Activated gamma-delta T cell (primary cell): ENCODE measurements at places on chromosomes 4 and X.

- no peak for DNase-seq
Observed at GRCh38 chr4:101102114-101102742, 245.1 kb downstream of the PPP3CA start.

- no peak for DNase-seq
Observed at GRCh38 chrX:18895189-18895951, 88.5 kb downstream of the PHKA2 start.

DNA sequence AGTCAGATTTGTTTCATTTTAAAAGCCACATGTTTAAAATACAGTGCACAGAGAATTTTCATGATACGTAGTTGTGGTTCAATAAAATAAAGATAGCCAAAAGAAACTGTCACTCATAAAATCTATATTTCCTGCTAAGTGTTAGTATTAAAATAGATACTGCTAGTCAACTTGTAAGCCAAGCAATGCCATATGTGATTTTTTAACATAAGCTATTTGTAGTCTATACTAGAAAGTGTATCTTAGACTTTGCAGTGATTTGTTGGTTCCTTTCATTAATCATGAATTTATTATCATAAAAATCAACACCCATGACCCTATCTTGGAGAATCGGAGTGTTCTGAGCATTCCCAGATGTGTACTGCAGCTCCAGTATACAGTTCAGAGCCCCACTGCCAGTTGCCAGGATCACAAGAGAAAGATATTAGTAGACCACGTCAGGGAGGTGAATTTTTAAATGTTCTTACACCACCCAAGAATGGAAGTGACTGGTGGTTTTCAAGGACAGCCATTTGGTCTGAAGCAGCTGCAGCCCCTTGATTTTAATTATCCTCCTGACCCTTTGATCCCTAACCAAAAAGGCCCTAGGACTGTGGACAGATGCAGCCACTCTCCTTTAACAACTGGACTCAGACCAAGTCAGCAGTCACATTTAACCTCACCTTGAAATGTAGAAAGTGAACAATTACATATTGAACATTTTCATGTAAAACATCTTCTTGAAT is 163.1 kb downstream of the PALLD start:
- no peak for DNase-seq

DNA sequence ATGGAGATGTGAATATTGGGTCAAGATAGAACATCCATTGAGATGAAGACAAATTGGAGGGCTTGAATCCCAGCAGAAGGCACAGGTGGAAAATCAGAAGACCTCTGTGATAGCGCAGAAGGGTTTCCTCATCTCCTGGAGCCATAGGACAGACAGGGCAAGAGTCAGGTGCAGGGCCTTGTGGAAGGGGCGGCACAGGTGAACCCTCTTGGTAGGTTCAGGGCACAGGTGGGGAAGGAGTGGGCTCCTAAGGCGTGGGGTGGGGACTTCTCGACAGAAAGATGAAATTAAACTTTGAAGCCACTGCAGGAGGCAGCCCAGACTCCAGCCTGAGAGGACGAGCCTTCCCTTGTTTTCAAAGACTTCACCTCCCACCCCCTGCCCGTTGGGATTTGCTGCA is 9.3 kb upstream of the RGS12 start:
- no peak for DNase-seq

GRCh38 chrX:8971116-8971515 is 62.8 kb downstream of the FAM9B start:
- no peak for DNase-seq

- DNase-seq = no peak
Observed at GRCh38 chr4:95142932-95143331, 385.2 kb downstream of the BMPR1B start.

- no peak for DNase-seq
Observed at GRCh38 chrX:68749426-68749825, 79.4 kb upstream of the EFNB1 start.

- DNase-seq = no peak
Observed at GRCh38 chr4:53855581-53856250, 208.7 kb downstream of the CHIC2 start.

DNA sequence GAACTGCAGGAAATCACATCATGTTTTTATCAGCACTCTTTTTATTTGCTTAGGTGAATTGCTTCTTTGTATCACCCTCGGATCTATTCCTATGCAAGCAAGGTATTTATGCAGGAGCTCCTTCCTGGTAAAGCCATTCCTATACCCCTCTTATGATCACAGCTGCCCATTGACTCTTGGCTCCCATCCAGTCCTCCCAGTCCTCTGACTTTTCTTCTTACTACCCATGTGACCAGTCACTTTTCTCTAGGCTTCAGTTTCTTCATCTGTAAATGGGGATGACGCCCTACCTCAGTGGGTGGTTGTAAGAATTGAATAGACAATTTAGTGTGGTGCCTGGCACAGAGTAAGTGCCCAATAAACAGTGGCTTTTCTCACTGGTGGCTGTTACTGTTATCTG is 144.9 kb downstream of the FHIP1A start:
- DNase-seq = no peak
